ENCODE measurements at places on chromosomes 5 and 9.
A peak's percentile ranks its signal among the peaks of the same experiment; 100 is the strongest.

GRCh38 chr5:31066655-31067328 lies 126.7 kb upstream of the CDH6 start:
- DNase-seq, result no peak

DNA sequence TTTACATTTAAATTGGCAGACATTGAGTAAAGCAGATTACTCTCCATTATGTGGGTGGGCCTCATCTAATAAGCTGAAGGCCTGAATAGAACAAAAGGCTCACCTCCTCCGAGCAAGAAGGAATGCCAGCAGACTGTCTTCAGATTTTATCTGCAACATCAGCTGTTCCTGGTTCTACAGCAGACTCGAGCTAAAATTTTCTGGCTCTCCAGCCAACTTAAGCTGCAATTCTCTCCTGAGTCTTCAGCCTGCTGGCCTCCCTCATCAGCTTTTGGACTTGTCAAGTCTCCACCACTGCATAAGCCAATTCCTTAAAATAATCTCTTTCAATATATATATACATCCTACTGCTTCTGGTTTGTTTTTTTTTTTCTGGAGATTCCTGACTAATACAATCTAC lies 12.5 kb downstream of the TRPM3 start:
- no peak for DNase-seq

DNA sequence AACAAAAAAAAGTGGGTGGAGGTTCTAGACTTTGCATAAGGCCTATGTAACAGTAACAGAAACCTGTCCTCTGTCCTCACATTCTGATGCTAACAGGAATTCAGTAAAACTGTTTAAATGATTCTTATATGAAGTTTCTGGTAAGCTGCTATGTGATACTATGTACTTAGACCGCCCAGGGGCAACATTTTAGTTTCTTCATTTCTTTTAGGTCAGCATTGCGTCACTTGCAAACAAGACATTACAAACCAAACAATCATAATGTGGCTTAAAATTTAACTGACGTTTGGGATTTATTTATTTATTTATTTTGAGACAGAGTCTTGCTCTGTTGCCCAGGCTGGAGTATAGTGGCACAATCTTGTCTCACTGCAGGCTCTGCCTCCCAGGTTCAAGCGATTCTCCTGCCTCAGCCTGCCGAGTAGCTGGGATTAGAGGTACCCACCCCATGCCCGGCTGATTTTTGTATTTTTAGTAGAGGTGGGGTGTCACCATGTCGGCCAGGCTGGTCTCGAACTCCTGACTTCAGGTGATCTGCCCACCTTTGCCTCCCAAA lies 44.3 kb downstream of the TENT4A start:
- DNase-seq, result no peak

GRCh38 chr5:159319363-159319762 lies 10.9 kb downstream of the IL12B start:
- no peak for DNase-seq

DNA sequence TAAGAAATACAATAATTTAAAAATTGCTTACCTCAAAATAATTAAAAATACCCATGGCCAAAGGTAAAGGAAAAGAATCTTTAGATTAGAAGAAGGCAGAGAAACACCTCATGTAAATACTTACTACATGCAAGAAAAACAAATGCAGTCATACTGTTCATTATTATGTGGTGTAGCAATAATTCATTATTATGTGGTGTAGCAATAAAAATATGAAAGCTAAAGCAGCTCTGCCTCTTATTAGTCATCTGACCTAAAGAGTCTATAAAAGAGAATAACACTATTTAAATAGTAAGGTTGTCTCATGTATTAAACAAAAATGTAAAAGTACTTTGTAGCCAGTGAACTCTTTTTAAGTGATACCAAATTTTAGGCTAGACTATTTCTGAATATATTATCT lies 6.6 kb downstream of the DTWD2 start:
- no peak for DNase-seq

DNA sequence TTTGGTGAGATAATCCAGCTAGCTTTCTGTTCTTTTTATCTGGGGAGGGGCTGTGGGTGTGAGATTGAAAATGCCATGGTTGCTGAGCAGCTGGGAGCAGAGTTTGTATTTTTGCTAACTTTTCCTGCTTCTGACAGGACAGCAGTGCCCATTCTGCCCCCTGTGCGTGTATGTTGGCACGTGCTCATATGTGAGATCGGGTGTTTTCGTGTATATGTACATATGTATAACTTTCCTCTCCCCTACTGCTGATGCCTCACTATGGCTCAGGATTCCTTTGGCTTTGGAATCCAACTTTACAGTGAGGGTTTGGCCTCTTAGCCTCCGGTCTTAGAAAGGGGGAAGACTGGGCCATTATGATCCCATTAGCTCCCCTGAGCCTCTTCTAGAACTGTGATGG lies 38.3 kb downstream of the RGS3 start:
- DNase-seq, result no peak

GRCh38 chr9:106019039-106019680 lies 324.8 kb downstream of the TMEM38B start:
- DNase-seq, result peak; percentile 50

DNA sequence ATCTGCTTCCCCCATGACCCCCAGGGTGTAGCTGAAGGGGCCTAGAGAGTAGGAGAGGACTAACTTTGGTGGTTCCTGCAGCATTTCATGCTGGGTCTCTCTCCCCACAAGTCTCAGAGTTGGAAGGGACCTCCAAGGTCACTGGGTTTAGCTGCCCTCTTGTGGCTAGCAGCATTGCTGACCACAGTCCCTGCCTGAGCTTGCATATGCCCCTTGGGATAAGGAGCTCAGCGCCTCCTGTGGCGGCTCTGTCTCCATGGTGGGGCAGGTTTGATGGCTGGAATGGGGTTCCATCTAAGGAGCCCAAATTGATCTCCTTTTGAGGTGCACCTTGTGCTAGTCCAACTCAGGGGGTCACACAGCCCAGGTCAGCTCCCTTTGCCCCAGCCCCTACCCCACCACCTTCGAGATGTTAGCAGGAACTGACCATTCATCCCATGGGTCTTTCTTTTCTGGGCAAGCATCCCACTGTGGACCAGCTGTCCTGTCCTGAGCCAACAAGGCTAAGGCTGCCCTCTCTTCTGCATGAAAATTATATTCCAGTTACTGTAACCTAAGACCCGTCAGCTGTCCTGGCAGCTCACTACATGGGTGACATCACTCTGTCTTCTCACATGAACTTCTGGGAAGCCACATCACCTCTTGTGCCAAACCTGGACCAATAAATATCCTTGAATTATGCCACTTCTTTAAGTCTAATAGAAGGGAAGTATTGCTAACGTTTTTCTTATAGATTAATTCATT lies 196.2 kb downstream of the HSPA4 start:
- DNase-seq, result no peak

DNA sequence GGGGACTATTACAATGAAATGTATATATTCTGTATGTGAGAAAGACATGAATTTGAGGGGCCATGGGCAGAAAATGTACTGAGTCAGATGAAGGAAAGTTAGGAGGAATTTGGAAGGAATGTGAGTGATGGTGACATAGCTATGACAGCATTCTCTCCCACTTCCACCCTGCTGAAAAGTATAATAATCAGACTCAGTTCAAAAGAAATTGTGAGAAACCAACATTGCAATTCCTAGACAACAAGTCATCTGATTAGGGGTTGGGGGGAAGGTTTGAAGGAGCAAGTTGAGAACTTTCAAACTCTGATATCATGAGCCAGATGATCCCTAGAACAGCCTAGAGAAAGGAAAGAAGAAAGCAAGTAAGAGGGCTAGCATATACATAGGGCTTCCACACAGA lies 370.6 kb downstream of the DMRTA1 start:
- DNase-seq, result no peak

- peak; percentile 59 for DNase-seq
Measured at GRCh38 chr5:59174248-59174844, 591.5 kb downstream of the RAB3C start.

GRCh38 chr5:148343603-148344487 lies 8.5 kb downstream of the SPINK9 start:
- no peak for DNase-seq

- DNase-seq, result no peak
Measured at GRCh38 chr5:126852841-126853271, 75.9 kb downstream of the LMNB1 start.
